Activated B cell treated with CpG ODN at 0.5 μM for 24 hours (primary cell): ENCODE measurements at places on chromosomes 5 and 9. TPM values are rescaled to one million over a fixed set of nuclear protein-coding genes. Genes with fewer than 3 reads are reported as not detected.

The GRXCR2 gene
- not detected in 2 replicates for total RNA-seq

The SLC6A7 gene
- not detected in 2 replicates for total RNA-seq

The SLC6A3 gene
- total RNA-seq: 1.4 and 2.0 TPM in 2 replicates

The STPG3 gene
- 0.37 TPM in 1 of 2 replicates, not detected in the other for total RNA-seq

The PHF24 gene
- total RNA-seq: 0.13 TPM in 1 of 2 replicates, not detected in the other

The NSG2 gene
- not detected in 2 replicates for total RNA-seq

The RNF130 gene
- total RNA-seq: 17.6 and 18.5 TPM in 2 replicates

The SLCO4C1 gene
- 0.24 and 0.33 TPM in 2 replicates for total RNA-seq

The PCDHGA10 gene
- total RNA-seq: 1.2 and 1.3 TPM in 2 replicates

The PCDHB16 gene
- not detected in 2 replicates for total RNA-seq

The JAKMIP2 gene
- total RNA-seq: 2.0 and 3.1 TPM in 2 replicates

The ZDHHC11 gene
- 0.78 and 1.6 TPM in 2 replicates for total RNA-seq

The LCN1 gene
- total RNA-seq: not detected in 2 replicates

The TMEM215 gene
- not detected in 2 replicates for total RNA-seq

DNA sequence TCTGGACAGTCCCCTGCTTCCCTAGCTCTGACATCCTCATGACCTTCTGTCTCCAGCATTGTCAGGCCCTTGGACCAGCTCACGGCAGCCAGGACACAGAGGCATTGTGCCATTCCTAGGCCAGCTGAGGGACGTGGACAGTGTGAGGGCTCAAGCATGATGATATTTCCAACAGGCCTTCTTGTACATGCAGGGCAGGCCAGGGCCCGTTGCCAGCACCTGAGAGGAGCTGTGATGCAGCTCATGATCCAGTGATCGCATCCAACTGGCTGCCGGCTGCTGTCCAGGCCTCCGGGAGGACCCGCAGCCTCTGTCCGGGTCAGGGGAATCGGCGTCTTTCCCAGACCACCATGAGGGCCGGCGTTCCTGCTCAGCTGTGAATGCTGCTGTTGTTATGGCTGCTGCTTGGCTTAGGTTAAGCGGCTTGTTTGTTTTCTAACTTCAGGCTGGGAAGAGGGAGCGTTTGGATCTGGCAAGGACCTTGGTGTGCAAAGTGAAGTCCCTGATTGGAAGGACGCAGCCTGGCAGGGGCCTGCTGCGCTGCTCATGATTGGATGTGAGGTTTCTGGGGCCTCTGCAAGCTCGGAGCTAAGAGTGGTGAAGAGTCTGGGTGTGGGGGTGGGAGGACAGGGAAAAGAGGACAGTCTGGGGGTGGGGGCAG, 53.8 kb downstream of the PDZD2 start:
- DNase-seq: no peak
- H3K27ac ChIP-seq: no peak overlapping the region

GRCh38 chr9:73219985-73220626, 68.4 kb downstream of the ANXA1 start:
- H3K4me3 ChIP-seq: no peak overlapping the region
- peaks cover 4% of the 10 kb centered on the region for H3K27me3 ChIP-seq
- no peaks in the 10 kb centered on the region for H3K36me3 ChIP-seq
- no peak overlapping the region for H3K27ac ChIP-seq
- H3K4me1 ChIP-seq: no peaks in the 10 kb centered on the region

- no peak overlapping the region for H3K27ac ChIP-seq
- H3K4me1 ChIP-seq: no peaks in the 10 kb centered on the region
- DNase-seq: no peak
- H3K27me3 ChIP-seq: no peaks in the 10 kb centered on the region
- no peak overlapping the region for H3K4me3 ChIP-seq
- no peaks in the 10 kb centered on the region for H3K36me3 ChIP-seq
Measured at GRCh38 chr9:72371151-72371550, 6.1 kb upstream of the ZFAND5 start.

DNA sequence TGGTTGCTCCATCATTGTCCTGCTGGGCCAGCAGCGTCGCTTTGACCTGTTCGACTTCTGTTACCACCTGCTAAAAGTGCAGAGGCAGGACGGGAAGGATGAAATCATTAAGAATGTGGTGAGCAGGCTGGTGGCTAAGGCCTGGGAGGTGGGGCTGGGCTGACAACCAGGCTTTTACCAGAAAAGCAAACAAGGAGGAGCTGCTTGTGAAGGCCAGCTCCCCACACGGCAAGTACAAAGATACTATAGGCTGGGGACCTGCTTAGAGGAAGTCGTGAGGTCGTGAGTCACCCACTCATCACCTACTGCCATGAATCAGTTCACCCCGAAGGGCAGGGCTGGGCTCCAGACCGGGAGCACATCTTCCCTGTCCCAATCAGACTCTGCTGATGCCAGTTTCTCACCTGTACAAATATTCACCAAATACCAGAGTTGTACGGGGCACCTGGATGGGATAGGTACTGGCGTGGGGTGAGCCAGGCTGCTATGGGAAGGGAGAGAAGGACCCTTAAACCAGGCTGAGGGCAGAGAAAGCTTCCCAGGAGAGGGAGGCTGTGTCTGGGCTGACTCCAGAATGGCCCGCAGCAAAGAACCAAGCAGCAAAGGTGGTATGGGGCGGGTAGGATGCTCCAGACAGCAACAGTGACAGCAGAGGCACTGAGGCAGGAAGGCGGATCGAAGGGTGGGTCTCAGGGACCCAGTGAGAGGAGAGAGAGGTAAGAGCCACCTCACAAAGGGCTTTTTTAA, 69.3 kb upstream of the NIPAL4 start:
- no peaks in the 10 kb centered on the region for H3K27me3 ChIP-seq
- H3K27ac ChIP-seq: peak overlapping the region; percentile 72
- no peak overlapping the region for H3K4me3 ChIP-seq
- H3K4me1 ChIP-seq: peaks cover 7% of the 10 kb centered on the region
- DNase-seq: no peak

GRCh38 chr9:97571664-97572063, 61.5 kb downstream of the TSTD2 start:
- H3K27me3 ChIP-seq: no peaks in the 10 kb centered on the region
- DNase-seq: no peak
- H3K4me1 ChIP-seq: peaks cover 15% of the 10 kb centered on the region
- H3K27ac ChIP-seq: no peak overlapping the region
- no peak overlapping the region for H3K4me3 ChIP-seq
- no peaks in the 10 kb centered on the region for H3K36me3 ChIP-seq

GRCh38 chr9:114945616-114946412, 15.4 kb upstream of the TNFSF8 start:
- DNase-seq: no peak
- H3K4me1 ChIP-seq: peaks cover 4% of the 10 kb centered on the region
- H3K36me3 ChIP-seq: no peaks in the 10 kb centered on the region

DNA sequence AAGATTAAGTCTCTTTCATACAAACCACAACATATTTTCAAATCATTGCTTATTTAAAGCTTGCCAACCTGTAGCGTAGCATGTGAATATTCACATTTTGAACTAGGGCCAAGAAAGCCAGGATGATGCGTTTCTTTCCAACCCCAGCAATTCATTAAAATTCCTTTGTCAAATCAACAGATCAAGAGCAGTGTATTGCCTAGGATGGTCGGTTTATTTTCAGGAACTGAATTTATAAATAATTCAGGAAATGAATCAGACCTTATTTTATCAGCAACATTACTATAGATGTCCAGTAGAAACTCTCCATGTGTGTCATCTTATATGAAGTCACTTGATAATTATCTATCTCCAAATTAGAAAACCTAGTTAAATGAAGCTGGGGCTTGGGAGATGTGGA, 13.2 kb upstream of the AUH start:
- no peak for DNase-seq
- H3K36me3 ChIP-seq: no peaks in the 10 kb centered on the region
- no peak overlapping the region for H3K4me3 ChIP-seq
- H3K4me1 ChIP-seq: no peaks in the 10 kb centered on the region

GRCh38 chr5:156411185-156411613, 84.2 kb downstream of the SGCD start:
- DNase-seq: no peak
- no peaks in the 10 kb centered on the region for H3K4me1 ChIP-seq
- no peaks in the 10 kb centered on the region for H3K36me3 ChIP-seq
- H3K27ac ChIP-seq: no peak overlapping the region

DNA sequence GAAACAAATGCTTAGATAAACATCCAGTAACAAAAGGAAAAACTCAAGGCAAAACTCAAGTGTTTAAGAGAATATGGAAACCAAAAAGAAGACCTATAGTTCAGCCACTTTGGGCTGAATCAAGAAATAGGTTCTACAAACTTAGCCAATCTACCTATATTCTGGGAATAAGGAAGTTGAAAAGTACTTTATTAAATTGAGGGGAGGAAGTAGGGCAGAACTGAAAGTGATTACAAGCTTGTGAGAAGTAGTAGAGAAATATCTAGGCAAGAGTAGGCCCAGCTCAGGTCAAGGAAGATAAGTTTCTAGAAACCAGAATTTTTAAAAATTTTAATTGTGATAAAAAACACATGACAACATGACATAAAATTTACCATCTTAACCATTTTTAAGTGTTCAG, 384.8 kb upstream of the PCSK5 start:
- no peak overlapping the region for H3K27ac ChIP-seq
- no peak overlapping the region for H3K4me3 ChIP-seq
- no peaks in the 10 kb centered on the region for H3K27me3 ChIP-seq
- H3K36me3 ChIP-seq: no peaks in the 10 kb centered on the region

DNA sequence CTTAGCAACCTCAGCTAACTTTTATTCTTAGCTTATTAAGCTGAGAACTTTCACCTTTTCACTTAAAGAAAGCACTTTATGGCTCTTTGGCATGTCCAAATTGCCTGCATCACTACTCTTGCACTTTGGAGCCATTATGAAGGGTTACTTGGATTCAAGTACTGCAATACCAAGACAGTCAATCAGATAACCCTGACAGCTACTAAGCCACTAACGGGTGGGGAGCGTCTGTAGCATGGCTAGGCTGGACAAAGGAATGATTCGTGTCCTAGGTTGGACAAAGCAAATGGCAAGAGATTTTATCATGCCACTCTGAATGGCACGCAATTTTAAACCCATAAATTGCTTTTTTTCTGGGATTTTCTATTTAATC, 39.6 kb downstream of the TRPM6 start:
- H3K27me3 ChIP-seq: peaks cover 3% of the 10 kb centered on the region
- H3K4me1 ChIP-seq: no peaks in the 10 kb centered on the region
- no peak overlapping the region for H3K27ac ChIP-seq
- DNase-seq: no peak

DNA sequence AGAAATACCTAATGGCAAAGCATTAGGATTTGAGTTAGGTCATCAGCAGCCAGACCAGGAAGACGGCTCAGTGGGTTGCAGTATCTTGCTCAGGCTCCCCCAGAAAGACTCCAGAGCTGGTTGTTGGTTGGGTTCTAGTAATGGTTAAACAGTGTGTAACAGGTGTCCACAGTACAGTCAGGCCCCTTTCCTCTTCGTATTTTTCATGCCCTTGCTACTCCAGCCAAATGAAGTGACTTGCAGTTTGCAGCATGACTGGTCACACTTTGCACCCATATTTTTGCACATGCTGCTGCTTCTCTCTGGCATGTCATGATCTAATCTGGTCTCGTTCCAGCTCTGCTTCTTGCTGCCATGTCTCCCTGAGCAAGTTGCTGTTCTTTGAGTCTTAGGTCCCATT, 60.6 kb upstream of the TRPC7 start:
- H3K36me3 ChIP-seq: no peaks in the 10 kb centered on the region
- no peaks in the 10 kb centered on the region for H3K4me1 ChIP-seq
- no peaks in the 10 kb centered on the region for H3K27me3 ChIP-seq
- DNase-seq: no peak
- no peak overlapping the region for H3K4me3 ChIP-seq

DNA sequence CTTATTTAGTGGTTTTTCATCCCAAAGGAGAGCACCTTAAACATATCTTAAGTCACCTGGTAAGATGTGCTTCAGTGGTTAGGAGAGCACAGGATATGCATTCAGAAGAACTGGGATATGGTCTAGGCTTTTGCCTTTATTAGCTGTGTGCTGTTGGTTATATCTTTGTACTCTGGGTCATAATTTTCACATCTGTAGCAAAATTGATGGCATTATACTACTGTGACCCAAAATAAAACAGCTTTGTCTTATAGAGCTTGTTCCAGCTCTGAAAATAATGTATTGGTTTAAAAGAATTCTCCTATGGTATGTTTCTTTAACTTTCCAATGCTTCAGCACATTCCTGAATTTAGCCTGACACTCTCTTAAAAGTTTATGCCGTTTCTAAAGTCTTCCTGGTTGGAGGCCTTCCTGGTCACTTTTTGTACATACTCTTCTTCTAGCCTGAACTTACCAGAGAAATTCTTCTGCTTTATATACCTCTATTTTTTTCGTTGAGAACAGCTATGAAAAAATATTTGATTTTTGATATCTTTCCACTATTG, 337.1 kb upstream of the MPDZ start:
- H3K4me1 ChIP-seq: no peaks in the 10 kb centered on the region
- no peak overlapping the region for H3K27ac ChIP-seq
- H3K4me3 ChIP-seq: no peak overlapping the region
- no peak for DNase-seq

GRCh38 chr5:19554524-19554923, 433.5 kb downstream of the CDH18 start:
- H3K27me3 ChIP-seq: no peaks in the 10 kb centered on the region
- H3K4me1 ChIP-seq: no peaks in the 10 kb centered on the region
- H3K4me3 ChIP-seq: no peak overlapping the region
- no peak for DNase-seq
- no peak overlapping the region for H3K27ac ChIP-seq

GRCh38 chr5:59725392-59725767, 168.1 kb downstream of the PDE4D start:
- no peaks in the 10 kb centered on the region for H3K27me3 ChIP-seq
- no peaks in the 10 kb centered on the region for H3K36me3 ChIP-seq
- DNase-seq: no peak

DNA sequence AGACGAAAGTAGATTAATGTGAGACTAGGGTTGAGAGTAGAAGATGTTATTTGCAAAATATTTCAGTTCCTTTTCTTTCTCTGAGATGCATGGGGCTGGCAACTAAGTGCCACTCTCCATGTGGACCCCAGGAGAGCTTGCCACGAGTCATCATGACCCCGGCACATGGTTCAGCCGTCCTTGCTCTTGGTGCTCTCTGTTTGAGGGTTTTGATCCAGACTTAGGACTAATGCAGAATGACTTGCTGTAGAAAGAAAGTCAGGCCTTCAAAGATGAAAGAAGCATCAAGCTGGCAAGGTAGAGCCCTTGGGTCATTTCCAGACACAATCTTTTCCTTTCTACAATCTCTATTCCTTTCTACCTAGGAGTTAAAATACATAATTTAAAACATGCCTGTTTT, 84.7 kb downstream of the RASGRF2 start:
- peaks cover 18% of the 10 kb centered on the region for H3K27me3 ChIP-seq
- no peaks in the 10 kb centered on the region for H3K4me1 ChIP-seq
- DNase-seq: no peak
- H3K27ac ChIP-seq: no peak overlapping the region

GRCh38 chr5:6737043-6737941, 24.1 kb downstream of the TENT4A start:
- peak overlapping the region; percentile 88 for H3K27ac ChIP-seq
- peaks cover 59% of the 10 kb centered on the region for H3K36me3 ChIP-seq
- H3K4me3 ChIP-seq: peak overlapping the region; percentile 60
- H3K27me3 ChIP-seq: no peaks in the 10 kb centered on the region
- peaks cover 60% of the 10 kb centered on the region for H3K4me1 ChIP-seq

GRCh38 chr9:95188459-95188858, 129.1 kb downstream of the FANCC start:
- no peak overlapping the region for H3K27ac ChIP-seq
- no peaks in the 10 kb centered on the region for H3K36me3 ChIP-seq
- H3K4me3 ChIP-seq: no peak overlapping the region
- no peak for DNase-seq
